IMR-90 (cell line): ENCODE measurements at places on chromosomes 2 and 18.

GRCh38 chr2:221549143-221549542, 23.0 kb downstream of the EPHA4 start:
- peak; percentile 44 for DNase-seq
- peaks cover 3% of the 10 kb centered on the region for H3K36me3 ChIP-seq
- no peak overlapping the region for H3K27ac ChIP-seq
- H3K27me3 ChIP-seq, result no peaks in the 10 kb centered on the region
- H3K4me1 ChIP-seq, result no peaks in the 10 kb centered on the region; the same call in 1 of the 2 replicates

- no peak overlapping the region for H3K4me3 ChIP-seq
- no peaks in the 10 kb centered on the region for H3K36me3 ChIP-seq
- H3K27me3 ChIP-seq, result peaks cover 2% of the 10 kb centered on the region; the same call in 1 of the 2 replicates
- H3K4me1 ChIP-seq, result peaks cover 15% of the 10 kb centered on the region
- no peak for DNase-seq
Observed at GRCh38 chr18:59549503-59550173, 147.6 kb downstream of the CCBE1 start.

DNA sequence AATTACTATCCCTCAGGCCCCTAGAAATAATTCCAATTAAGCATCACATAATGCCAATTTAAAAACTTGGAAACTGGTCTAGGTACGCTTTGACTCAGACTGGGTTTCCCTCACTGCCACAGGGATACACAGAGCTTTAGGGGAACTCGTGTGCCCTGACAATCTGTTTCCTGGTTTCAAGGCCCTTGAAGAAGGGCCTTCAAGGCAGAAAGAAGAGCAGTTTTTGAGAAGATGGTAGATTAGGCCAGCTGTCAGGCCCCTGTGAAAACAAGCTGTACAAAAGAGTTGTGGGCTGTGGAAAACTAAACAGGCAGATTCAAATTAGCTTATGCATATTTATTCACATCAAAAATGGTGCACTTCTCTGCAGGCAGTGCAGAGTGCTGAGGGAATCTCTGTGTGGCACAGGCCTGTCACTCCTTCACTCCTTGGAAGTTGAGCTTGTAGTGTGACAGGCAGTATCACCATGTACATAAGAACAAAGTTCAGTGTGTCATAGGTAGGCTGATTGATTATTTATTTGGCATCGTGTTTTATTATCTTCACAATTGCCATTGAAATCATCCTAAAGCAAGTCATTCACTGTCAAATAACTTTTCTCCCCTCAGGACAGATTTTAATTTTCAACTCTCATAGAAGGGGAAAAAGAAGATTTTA, 614.4 kb upstream of the GYPC start:
- H3K4me1 ChIP-seq, result no peaks in the 10 kb centered on the region
- no peak for DNase-seq
- H3K27me3 ChIP-seq, result no peaks in the 10 kb centered on the region
- H3K27ac ChIP-seq, result no peak overlapping the region
- H3K4me3 ChIP-seq, result no peak overlapping the region
- no peaks in the 10 kb centered on the region for H3K36me3 ChIP-seq

GRCh38 chr2:54773838-54774237, 50.4 kb downstream of the EML6 start:
- H3K4me1 ChIP-seq, result no peaks in the 10 kb centered on the region
- H3K4me3 ChIP-seq, result no peak overlapping the region
- no peaks in the 10 kb centered on the region for H3K27me3 ChIP-seq
- no peak for DNase-seq
- H3K27ac ChIP-seq, result no peak overlapping the region

- H3K4me1 ChIP-seq, result no peaks in the 10 kb centered on the region
- no peaks in the 10 kb centered on the region for H3K36me3 ChIP-seq
- H3K4me3 ChIP-seq, result no peak overlapping the region
- no peak overlapping the region for H3K27ac ChIP-seq
- DNase-seq, result peak; percentile 54
Observed at GRCh38 chr2:241877989-241878970, 8.8 kb downstream of the RTP5 start.

GRCh38 chr18:7846335-7846734, 279.2 kb downstream of the PTPRM start:
- H3K27me3 ChIP-seq, result no peaks in the 10 kb centered on the region
- H3K4me3 ChIP-seq, result no peak overlapping the region
- no peak overlapping the region for H3K27ac ChIP-seq
- no peak for DNase-seq

GRCh38 chr2:134778372-134778771, 59.6 kb upstream of the TMEM163 start:
- no peaks in the 10 kb centered on the region for H3K4me1 ChIP-seq
- H3K36me3 ChIP-seq, result no peaks in the 10 kb centered on the region
- DNase-seq, result no peak
- no peak overlapping the region for H3K27ac ChIP-seq

DNA sequence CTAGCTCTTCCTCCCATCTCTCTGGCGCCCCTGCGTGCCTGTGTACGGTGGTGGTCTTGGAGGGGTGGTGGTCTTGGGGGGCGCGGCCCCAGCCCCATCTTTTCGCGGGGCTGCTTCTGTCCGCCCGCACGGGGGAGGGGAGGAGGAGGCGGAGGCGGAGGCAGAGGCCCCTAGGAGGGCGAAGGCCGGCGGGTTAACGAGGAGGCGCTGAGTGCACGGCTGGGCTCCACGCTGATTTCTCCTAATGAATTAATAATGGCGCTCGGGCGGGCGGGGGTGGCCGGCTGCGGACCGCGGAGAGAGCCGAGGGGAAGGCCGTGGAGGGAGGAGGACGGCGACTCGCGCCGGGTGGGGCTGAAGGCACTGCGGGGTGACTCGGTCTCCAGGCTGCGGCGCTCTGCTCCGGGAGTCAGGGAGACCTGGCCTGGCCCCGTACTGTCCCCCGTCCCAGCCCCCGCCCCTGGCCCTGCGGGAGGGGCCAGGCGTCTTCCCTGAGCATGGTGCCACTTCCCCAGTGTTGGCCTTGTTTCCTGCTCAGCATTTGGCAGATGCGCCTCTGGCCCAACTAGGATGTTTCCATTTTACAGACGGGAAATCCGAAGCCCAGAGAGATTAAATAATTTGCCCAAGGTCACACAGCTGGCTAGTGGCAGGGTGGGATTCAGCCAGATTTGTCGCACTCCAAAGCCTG, 6.0 kb downstream of the GAREM2 start:
- peaks cover 26% of the 10 kb centered on the region for H3K27me3 ChIP-seq
- no peak for DNase-seq
- peak overlapping the region; percentile 51 for H3K4me3 ChIP-seq
- H3K27ac ChIP-seq, result no peak overlapping the region; the same call in 1 of the 2 replicates

GRCh38 chr2:11684894-11685460, 15.0 kb upstream of the NTSR2 start:
- no peak overlapping the region for H3K27ac ChIP-seq
- peaks cover 29% of the 10 kb centered on the region for H3K27me3 ChIP-seq
- H3K36me3 ChIP-seq, result no peaks in the 10 kb centered on the region
- H3K4me3 ChIP-seq, result no peak overlapping the region
- peaks cover 6% of the 10 kb centered on the region; the same call in 1 of the 2 replicates for H3K4me1 ChIP-seq

- no peak overlapping the region for H3K27ac ChIP-seq
- H3K4me3 ChIP-seq, result no peak overlapping the region
- H3K4me1 ChIP-seq, result peaks cover 3% of the 10 kb centered on the region
- no peaks in the 10 kb centered on the region for H3K27me3 ChIP-seq
Observed at GRCh38 chr2:23692263-23692662, 234.7 kb downstream of the ATAD2B start.

- DNase-seq, result peak; percentile 74
- no peaks in the 10 kb centered on the region for H3K27me3 ChIP-seq
- 0 out of 2 replicates have a peak overlapping the region, but pooled peaks have one; percentile 22 for H3K27ac ChIP-seq
- H3K36me3 ChIP-seq, result no peaks in the 10 kb centered on the region
- H3K4me3 ChIP-seq, result no peak overlapping the region
Observed at GRCh38 chr18:68244786-68245185, 470.1 kb downstream of the TMX3 start.

GRCh38 chr2:3264010-3264744, 113.4 kb downstream of the EIPR1 start:
- no peaks in the 10 kb centered on the region for H3K4me1 ChIP-seq
- H3K4me3 ChIP-seq, result no peak overlapping the region
- no peak overlapping the region for H3K27ac ChIP-seq
- H3K36me3 ChIP-seq, result no peaks in the 10 kb centered on the region

- H3K4me3 ChIP-seq, result no peak overlapping the region
- H3K36me3 ChIP-seq, result no peaks in the 10 kb centered on the region
- H3K27ac ChIP-seq, result no peak overlapping the region
- peak; percentile 88 for DNase-seq
- H3K4me1 ChIP-seq, result no peaks in the 10 kb centered on the region
Observed at GRCh38 chr2:54728669-54729120, 5.2 kb downstream of the EML6 start.
